Fibroblast of mammary gland (primary cell): ENCODE measurements at places on chromosomes 1 and 21.
A peak's percentile ranks its signal among the peaks of the same experiment; 100 is the strongest.

- DNase-seq = peak; percentile 98
Observed at GRCh38 chr1:8061210-8061609, 35.1 kb upstream of the ERRFI1 start.

DNA sequence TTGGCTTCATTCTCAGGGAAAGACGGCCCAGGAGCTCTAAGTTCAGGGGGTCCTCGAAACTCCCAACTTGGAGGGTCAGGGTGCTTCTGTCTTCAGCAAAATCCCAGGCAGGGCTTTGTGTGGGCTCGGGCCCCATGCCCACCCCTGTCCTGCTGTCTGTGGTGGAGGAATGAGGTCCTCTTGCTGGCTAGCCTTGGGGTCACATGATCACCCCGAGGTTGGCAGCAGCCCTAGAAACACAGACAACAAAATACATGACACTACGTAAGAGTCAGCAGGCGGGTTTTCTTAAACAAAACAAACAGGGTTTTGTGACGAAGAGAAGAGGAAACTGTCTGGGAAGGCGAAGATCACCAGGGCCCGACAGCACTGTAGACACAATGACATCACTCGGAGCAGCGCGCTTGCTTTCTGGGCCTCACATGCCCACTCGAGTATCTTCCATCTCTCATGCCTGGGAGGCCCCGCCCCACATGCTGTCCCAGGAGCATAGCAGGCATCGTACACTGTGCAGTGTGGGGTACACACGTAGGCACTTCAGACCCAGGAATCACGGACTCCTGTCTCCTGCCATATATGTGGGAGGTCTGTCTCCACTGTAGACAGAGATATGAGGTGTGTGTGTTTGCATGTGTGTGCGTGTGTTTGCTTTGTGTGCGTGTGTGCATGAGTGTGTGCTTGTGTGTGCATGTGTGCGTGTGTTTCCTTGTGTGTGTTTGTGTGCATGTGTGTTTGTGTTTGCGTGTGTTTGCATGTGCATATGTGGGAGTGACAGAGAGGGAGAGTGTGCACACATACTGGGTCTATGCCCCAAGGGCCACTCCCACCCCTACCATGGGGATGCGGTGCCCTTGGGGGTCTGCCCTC is 94.7 kb downstream of the SIK1 start:
- DNase-seq = peak; percentile 86

- no peak for DNase-seq
Observed at GRCh38 chr1:235976490-235976889, 88.4 kb downstream of the NID1 start.

- peak; percentile 96 for DNase-seq
Observed at GRCh38 chr1:46401964-46402626, 8.0 kb downstream of the FAAH start.

- peak; percentile 5 for DNase-seq
Observed at GRCh38 chr21:36516281-36516680, 36.4 kb upstream of the CLDN14 start.

DNA sequence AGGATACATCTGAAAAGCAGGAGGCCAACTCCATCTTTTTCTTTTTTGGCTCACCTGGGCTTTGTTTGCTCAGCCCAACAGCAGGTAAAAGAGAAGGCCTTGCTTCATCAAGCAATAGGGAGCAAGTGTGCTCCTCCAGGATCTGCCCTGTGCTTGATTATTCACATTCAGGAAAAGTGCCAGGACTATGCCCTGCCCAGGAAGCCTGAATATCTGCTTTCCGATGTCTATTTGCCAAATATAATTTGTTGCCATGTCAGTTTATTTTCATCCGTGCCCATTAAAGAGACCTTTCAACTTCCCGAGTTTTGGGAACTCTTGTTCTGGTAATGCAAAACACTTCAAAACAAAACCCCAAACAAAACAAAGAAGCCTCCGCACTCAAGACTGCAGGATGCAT is 185.3 kb downstream of the CDC7 start:
- DNase-seq = peak; percentile 22

GRCh38 chr1:166489670-166490436 is 323.1 kb upstream of the FAM78B start:
- DNase-seq = peak; percentile 58

DNA sequence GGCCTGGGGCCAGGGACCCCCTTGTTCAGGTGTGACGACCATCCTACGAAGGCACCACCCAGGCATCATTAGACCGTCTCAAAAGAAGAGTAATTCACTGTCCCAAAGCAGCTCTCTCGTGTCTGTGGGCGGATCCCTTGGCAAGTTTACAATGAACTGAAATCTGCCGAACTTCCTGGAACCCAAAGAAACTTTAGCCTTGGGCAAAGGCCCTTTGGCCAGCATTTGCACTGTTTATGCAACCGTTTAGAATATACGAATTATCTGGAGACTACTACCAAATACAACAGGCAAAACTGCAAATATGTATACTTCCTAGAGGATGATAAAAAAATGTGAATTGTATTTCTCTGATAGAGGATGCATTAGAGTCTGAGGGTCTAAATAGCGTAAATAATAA is 1.4 kb upstream of the SOD1 start:
- no peak for DNase-seq

DNA sequence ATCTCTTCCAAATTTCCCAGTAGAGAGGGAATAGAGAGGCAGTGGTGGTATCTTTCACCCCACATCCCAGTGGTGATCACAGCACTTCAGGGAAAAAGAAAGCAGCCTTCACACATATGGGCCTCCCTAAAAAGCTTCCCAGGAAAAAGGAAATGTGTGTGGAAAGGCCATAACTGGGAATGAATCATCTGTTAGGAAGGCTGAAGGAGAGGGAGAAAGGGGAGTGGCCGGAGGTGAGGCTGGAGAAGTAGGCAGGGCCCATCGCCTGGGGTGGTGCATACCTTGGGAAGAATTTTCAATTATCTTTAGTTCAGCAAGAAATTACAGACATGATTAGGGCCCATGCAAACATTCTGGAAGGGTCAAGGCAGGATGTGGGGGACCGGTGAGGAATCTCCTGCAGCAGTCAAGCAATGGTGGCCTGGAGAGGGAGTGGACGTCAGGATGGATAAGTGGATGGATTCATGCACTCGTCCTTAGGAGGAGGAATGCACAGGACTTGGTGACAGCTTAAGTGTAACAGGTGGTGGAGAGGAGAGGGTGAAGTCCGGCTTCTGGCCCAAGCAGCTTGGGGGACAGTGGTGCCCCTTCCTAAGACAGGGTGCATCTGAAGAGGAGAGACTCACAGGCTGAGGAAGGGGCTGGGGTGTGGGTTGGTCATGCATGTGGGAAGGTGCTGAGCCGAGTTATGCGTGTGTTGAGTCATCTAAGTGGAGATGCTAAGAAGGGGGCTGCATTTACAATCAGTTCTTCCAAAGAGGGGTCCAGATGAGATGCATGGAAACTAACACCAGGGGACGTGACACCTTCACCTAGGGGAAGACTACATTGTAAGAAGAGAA is 17.9 kb downstream of the HIVEP3 start:
- peak; percentile 49 for DNase-seq

- DNase-seq = no peak
Observed at GRCh38 chr1:13968361-13968760, 268.4 kb downstream of the PRDM2 start.

DNA sequence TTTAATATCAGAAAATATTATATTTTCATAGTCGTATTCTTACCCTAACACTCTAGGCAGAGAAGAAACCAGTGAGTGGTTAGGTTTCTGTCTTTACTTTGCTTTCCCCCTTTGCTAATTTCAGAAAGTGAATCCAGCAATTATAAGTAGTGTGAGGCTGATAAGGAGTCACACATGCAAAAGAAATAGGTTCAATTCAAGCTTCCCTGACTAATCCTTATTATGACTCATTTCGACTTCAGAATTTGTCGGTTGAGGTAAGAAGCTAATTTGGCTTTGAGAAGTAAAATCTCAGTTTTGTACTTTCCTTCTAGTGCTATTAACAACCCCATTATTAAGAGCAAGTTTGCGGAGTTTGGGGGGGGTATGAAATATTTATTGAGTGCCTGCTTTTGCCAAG is 22.4 kb downstream of the ESRRG start:
- DNase-seq = no peak

DNA sequence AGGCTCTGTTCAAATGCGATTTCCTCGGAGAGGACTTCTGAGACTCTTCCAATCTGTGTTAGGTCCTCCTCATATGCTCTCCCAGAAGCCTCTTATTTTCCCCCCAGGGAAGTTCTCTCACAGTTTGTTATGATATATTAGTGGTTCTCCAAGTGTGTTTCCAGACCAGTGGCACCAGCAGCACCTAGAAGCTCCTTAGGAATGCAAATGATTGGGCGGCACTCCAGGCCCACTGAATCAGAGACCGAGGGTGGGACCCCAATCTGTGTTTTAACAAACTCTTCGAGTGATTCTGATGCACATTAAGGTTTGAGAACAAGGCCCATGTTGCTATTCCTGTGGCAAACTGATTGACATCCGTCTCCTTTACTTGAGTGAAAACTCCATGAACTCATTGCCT is 63.0 kb downstream of the NMNAT2 start:
- DNase-seq = no peak

DNA sequence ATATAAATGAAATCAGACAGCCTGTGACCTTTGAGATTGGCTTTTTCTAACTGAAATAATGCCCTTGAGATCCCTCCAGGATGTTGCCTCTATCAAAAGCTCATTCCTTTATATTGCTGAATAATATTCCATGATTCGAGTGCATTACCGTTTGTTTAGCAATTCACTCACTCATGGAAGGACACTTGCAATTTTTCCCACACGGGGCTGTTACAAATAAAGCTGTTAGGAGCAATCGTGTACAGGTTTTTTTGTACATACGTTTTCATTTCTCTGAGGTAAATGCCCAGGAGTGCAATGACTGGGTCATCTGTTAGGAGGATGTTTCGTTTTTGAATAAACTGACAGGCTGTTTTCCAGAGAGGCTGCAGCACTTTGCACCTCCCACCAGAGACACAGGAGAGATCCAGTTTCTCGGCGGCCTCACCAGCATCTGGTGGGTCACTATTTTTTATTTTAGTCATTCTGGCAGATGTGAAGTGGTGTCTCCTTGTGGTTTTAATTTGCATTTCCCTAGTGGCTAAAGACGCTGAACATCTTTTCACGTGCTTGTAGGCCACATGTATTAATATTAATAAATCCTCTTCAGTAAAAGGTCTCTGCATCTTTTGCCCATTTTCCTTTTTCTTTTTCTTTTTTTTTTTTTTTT is 11.0 kb downstream of the PRDM15 start:
- peak; percentile 86 for DNase-seq

- DNase-seq = no peak
Observed at GRCh38 chr1:24554714-24555113, 1.2 kb upstream of the NCMAP start.

DNA sequence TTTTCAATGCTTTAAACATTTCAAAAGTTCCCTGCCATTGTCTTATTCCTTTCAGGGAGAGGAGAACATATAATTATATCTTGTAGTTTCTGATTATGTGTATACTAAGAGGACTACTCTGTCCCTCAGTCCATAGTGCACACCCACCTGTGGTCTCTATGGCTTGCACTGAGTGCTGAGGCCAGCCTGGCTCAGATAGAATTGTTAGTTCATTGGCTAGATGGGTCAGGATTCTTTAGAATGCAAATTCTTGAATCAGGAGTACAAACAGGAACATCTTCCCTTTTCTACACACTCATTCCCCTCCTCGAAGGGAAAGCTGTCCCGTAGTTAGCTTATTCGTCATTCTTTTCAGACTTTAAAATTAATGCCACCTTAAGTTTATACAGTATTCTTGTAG is 8.2 kb downstream of the BACH1 start:
- DNase-seq = no peak

- DNase-seq = peak; percentile 14
Observed at GRCh38 chr1:225700889-225701465, 48.1 kb upstream of the ENAH start.

- DNase-seq = no peak
Observed at GRCh38 chr1:108886292-108886691, 9.5 kb downstream of the GPSM2 start.

GRCh38 chr1:113787663-113788062 is 24.6 kb downstream of the RSBN1 start:
- peak; percentile 36 for DNase-seq

DNA sequence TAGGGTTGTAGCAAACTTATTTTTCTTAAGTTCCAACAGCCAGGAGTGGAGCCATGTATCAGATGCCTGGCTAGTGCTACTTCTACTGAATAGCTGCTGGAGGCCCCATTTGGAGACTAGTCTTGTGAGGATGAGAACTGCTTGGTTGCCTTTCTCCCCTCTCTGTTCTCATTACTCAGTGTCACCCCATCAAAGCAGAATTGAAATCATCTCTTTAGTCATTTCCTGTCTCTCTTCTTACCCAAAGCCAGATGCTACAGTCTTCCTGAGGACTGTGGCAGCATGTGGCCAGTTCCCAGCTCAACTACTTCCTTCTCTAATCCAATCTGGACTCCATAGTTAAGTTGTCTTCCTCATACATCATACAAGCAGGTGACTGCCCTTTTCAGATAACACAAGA is 197.5 kb downstream of the BRINP2 start:
- DNase-seq = peak; percentile 82

GRCh38 chr21:41659791-41660560 is 106.9 kb downstream of the RIPK4 start:
- peak; percentile 81 for DNase-seq

DNA sequence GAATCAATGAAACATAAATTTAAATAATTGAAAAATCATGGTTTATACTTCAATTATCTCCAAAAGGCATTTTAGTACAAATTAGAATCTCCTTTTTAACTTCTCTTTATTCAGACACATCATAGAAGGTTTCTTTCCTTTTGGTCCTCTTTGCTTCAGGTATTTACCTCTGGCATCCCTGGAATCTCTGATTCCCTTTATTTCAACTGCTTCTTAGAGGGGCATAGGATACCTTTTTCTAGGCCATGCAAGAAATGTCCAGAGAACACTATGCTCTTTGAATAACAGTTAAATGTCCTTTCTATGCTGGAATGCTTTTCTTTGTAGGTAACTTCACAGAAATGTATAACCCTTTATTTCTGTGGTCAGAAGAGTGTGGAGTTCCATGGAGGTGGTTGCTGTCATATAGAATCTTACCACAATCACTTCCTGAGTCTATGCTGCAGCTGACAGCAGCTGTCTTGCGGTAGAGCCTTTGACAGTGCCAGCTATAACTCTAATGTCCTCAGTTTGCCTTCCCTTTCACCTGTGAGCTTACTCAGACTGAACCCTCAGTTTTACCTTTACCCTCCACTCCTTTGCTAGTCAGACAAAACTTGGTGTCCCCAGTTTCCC is 8.6 kb downstream of the LAMC2 start:
- DNase-seq = no peak

- DNase-seq = no peak
Observed at GRCh38 chr1:16260814-16261213, 23.8 kb upstream of the CPLANE2 start.

DNA sequence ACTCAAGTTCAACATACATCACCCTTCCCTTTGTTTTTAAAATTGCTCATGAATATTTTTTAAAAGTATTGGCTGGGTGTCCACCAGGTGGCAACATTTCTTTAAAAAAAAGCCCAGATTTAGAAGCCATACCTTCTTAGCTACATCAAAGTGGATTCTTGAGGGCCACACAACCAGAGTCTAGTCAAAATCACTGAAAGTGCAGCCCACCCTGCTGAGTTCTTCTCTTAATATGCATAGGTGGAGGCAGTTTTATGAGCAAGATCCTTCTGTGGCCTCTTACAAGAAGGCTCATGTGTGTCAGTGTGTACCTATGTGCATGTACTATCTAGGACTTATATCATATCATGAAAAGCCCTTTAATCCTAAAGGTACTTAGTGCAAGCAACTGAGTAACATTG is 16.9 kb upstream of the GNG12 start:
- peak; percentile 68 for DNase-seq
